Erythroblast (primary cell): ENCODE measurements at places on chromosomes 7 and 10.

DNA sequence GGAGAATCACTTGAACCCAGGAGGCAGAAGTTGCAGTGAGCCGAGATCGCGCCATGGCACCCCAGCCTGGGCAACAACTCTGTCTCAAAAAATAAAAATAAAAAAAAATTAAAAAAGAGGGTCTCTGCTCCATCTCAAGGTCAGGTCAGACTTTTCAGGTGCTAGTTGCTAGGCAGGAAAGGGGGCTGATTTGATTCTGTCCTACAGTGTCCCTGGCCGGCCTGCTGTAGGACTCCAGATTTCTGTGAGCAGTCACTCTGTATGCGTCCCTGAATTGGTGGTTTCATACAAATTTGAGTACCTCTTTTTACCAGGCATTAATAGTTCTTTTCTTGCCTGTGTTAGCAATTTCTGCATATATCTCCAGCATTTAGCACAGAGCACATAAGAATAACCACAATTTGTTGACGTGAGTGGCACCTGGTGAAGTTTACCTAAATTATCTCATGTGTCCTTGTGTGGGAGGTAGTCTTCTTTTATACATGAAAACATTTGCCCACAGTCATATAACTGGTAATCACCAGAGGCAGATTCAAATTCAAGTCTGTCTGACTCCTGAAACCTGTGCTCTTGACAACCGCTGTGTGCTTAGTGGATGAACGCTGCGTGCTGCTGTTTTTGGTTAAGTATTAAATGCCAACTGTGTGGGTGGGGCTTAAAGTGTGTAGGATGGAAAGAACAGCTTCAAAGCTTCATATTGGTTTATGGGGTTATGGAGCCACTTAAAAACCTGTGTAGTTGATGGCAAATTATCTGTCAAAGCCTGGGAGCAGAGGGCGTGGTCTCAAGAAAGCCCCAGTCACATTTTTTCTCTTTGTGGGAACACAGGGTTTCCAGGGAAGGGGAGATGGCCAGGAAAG is 3.2 kb upstream of the ZNF775 start:
- DNase-seq: no peak

DNA sequence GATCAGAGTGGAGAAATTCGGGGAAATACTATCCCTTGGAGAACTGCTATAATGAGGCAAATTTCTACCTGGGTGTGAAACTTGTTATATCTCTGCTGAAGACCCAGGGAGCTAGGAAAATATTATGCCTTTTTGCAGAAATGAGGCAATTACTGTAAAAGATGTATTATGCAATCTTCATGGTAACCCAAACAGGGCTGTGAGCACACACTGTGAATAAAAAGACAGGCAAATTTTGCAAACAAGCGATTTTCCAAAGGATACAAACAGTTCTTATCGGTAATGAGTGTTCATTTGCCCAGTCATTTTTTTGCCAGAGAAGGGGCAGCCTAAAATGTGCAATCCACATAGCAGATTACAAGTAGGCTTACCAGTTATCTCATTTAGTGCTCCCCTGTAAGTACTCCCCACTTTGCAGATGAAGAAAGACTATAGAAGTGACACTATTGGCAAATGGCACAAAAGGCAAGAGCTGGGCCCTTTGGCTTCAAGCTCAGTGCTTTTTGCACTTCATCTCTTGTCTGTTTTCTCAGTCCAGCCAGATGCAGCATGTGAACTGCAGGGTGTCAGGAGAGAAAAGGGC is 205.8 kb downstream of the HECW1 start:
- no peak for DNase-seq

GRCh38 chr7:2404714-2405119 is 1.3 kb downstream of the CHST12 start:
- peak; percentile 51 for DNase-seq

DNA sequence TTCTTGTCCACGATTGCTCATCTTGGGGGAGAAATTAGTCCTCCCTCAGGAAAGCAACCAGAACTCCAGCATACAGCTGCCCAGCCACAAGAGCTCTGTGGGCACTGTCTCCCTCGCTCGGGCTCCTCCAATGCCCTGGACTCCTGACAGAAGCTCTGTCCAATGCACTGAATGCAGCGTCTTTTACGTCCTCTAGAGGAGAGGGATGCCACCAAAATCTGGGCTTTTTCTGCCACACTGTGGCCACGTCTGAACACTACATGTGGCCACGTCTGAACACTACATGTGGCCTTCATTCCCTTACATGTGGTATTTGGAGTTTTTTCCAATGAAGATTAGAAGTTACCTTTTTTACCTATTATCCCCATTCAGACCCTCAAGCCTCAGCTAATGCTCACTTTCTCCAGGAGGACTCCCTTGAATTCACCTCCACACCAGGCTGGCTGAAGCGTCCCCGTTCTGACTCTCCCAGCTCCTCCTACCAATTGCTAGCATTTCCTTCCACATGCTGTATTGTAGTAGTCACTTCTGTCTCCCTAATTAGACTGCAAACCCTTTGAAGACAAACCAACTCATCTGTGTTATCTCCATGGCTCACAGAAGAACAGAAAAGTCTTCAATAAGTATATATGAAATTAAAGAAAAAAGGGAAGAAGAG is 134.3 kb upstream of the PDE1C start:
- DNase-seq: peak; percentile 24

- no peak for DNase-seq
These were observed 39.2 kb downstream of the EEPD1 start for GRCh38 chr7:36192053-36192824.
